ENCODE measurements at places on chromosomes 6 and 20.
A peak's percentile ranks its signal among the peaks of the same experiment; 100 is the strongest.

DNA sequence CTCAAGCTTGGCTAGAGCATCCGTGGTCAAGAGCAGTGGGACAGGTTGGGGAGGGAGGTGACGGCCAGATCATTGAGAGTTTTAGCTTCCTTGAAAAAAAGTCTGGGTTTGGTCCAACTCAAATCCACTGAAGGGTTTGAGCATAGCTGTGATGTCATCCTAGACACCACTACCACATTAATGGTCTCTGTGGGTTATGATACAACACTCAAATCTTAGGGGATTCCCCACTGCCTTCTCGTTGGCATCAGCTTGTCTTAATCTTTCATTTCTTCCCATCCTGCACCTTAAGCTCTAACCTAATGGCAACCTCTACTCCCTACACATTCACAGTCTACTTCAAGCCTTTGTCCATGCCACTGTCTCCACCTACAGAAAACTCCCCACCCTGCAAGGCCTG lies 77.3 kb downstream of the BMP6 start:
- DNase-seq: no peak

GRCh38 chr6:138817799-138818198 lies 21.9 kb downstream of the ECT2L start:
- peak; percentile 84 for DNase-seq

GRCh38 chr20:58545565-58546415 lies 30.6 kb upstream of the APCDD1L start:
- no peak for DNase-seq

DNA sequence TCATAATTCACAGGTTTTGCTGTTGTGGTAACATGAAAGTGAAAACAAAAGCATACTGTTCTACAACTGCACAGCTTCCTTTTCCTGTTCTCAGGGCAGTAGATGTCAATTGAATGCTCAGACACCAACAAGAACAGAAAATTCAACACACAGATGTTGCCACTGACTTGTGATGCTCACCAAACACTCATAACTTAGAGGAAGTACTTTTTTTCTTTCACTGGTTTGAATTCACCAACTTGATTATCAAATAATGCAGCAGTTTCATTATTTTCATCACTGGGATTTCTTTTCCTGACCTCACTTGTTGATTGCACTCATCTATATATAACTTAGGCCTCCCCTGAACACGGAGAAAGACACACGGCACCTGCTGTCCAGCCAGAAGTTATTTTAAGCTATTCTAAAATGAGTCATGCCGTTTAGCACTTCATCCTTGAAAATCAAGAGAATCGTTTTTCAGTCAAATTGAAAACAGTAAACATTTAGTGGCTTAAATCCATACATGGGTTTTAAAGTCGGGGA lies 949 bp downstream of the TXLNB start:
- DNase-seq: peak; percentile 74

GRCh38 chr6:94052749-94053148 lies 633.4 kb upstream of the EPHA7 start:
- peak; percentile 17 for DNase-seq

DNA sequence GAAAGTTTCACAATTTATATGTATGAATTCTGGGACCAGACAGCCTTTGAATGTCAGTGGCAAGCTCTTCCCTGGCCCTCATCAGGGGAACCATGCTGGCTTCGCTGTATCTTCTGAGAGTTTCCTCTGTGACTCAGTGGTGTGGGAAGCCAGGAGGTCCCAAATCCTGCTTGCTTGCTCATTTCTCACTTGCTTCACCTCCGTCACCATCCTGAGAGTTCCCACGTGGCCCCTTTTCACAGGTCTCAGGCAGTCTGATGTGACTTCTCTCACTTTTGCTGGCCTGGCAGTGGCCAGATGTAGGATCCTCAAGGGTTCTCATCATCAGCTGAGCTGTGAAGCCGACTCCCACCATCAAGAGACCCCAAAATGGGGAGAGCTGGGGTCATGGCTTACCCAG lies 28.4 kb upstream of the RIN2 start:
- no peak for DNase-seq

GRCh38 chr6:161214722-161215121 lies 59.1 kb downstream of the AGPAT4 start:
- no peak for DNase-seq

DNA sequence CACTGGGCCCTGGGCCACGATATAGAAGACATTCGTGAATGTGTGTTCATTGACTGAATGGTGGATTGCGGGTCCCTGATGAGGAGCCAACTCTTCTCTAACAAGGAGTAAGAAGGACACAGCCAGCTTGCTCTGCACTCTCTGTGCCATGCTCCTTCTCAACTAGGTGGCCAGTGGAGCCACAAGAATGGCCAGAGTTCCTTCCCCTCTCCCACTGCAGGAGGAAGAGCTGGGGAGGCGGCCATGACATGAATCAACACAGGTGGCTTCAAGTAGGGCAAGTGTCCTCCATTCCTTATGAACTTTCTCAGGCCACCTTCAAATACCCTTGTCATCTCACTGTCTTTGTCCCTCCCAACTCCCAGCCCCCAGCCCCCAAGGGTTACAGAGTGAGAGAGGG lies 305.7 kb downstream of the KIF16B start:
- no peak for DNase-seq
